ENCODE measurements at places on chromosomes 4 and X. TPM values are rescaled to one million over a fixed set of nuclear protein-coding genes. Genes with fewer than 3 reads are reported as not detected.

DNA sequence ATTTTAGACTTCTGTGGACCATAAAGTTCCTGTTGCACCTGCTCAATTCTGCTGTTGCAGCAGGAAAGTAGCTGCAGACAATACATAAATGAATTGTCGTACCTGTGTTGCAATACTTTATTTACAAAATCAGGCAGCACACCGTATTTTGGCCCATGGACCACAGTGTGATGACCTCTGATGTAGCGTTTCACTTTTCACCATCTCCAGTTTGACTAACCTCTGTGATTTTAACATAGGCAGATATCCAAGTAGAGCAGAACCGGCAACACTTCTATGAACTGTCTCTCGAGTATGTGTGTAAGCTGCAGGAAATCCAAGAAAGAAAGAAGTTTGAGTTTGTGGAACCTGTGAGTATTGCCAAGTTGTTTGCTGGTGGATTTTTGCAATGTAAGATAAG, 132.7 kb downstream of the ARHGAP10 start:
- no peak for DNase-seq

- DNase-seq, result no peak
Measured at GRCh38 chrX:2628751-2629315, 62.3 kb upstream of the CD99 start.

DNA sequence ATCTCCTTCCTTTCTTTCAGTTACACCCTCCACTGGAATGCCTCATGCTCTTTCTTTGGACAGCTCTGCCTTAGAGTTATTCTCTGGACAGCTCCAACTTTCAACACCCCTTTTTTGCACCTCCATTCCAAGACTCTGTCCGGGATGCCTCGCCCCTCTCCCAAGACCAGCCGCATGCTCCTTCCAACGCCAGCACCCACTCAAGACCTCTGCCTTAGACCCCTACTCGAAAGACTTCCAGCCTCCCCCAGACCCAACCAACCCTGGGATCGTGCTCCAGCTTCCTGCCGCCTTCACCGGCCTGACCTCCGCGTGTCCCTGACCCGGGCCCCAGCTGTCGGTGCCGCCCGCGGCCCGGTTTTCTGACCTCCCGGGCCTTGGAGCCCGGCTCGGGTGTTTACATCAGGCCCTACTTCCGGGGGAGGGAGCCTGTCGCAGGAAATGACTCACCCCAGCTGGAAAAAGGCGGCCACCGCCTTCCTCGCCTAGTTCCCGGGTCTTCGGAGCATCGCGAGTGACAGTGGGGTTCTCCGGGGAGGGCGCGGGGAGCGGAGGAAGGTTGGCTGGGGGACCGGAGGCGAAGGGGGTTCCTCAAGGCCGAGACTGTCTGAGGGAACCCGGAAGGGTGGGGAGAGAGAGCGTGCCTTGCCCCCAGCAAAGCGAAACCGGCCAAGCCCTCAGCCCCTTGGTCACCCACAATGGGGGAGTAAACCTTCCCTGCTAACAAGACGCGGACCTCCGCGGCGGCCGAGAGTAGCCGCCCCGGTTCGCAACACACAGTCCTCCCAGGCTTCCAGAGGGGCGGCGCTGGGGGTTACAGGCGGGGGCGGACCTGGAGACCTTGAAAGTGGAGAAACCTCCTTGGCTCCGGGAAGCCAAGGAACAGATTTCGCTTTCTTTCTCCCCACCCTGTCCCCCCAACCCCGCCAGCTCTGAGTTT, at the start of gene WDR45:
Gene WDR45, minus strand, starts transcription at position 399 of the 940 bp plus-strand sequence. CDS start 1,792 bp downstream, outside the sequence.
- peak; percentile 66 for DNase-seq

- no peak for DNase-seq
Measured at GRCh38 chr4:118326585-118326984, 26.2 kb downstream of the PRSS12 start.

AFF2 gene
- not detected for total RNA-seq
